NCI-H2029 (cell line): ENCODE measurements at places on chromosomes 1 and 21.

DNA sequence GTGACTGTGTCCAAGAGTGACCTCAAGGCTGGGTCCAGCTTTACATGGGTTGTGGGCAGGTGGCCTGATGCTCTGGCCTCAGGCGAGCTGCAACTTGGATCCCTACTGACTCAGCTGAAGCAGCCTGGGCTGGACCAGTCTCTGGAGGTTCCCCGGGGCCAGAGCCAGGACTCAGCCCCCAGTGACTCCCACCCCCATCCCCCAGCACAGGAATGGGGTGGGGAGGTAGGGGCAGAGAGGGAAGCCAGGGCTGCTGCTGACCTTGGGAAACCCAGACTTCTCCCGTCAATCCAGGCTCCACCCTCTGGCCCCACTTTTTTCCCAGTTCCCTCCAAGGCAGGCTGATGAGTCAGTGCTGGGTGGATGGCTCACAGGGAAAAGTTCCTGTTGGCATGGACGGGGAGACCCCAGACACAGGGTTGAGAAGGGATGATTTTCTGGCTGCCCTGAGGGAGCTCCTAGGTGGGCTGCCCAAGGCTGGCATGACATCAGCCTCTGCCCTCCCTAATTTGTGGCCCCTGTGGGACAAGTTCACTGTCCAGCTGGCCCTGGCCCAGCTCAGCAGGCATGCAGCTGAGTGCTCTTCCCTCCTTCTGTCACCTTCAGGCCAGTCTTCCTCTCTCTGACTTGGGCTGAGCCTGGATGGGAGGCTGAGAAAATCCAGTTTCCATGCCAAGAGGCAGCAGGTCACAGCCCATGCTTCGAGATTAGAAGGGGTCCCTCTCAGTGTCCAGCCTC lies 2.2 kb downstream of the ZC3H12A start:
- DNase-seq = no peak

- no peak for DNase-seq
Observed at GRCh38 chr21:40706806-40707655, 139.9 kb downstream of the DSCAM start.

- DNase-seq = no peak
Observed at GRCh38 chr1:176515310-176515709, 52.3 kb downstream of the PAPPA2 start.

DNA sequence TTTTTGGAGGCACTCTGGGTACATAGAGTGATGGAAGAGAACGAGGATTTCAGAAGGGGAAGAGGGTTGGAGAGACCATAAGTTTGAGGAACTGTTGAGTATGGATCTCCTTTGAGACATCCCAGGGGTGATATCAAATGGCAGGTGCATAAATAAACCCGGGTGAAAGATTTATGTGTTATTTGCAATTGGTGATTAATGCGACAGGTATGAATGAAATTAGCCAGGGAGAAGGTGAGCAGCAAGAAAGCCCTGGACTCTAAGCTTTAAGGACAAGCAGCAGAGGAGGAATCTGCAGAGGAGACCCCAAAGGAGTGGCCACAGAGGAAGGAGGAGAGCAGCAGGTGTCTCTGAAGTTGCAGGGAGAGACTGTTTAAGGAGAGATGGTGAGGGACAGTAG lies 8.8 kb upstream of the REN start:
- no peak for DNase-seq

DNA sequence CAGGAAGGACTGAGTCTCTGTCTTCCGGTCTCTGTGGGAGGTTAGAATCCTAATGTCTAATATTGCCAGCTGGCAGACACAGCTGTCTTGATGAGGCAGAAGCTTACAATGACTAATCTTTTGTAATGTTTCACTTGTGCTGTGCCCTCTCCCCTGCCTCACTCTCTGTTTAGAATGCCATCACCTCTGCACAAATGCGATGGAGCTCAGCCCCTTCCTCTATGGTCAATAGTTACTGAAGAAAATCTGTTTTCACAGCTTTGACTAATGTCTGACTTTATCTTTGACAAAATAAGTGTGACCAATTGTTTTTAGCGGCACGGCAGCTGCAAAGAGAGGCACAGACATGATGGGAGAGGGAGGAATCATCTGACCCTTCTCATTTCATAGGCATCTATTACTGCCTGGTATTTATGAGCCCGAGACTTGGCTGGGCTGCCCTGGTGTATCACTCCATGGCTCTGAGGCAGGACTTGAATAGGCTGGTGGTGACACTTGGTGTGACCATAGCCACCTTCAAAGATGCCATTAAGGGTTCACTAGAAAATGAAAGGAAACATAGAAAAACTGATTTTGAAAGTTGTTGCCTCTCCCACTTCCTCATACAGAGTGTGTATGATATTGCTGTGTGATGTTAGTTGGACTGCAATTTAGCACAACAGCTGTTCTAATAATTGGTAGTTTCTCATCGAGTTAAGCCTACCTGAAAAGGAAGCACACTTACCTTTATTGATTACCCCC lies 163.2 kb upstream of the NBPF11 start:
- DNase-seq = no peak

DNA sequence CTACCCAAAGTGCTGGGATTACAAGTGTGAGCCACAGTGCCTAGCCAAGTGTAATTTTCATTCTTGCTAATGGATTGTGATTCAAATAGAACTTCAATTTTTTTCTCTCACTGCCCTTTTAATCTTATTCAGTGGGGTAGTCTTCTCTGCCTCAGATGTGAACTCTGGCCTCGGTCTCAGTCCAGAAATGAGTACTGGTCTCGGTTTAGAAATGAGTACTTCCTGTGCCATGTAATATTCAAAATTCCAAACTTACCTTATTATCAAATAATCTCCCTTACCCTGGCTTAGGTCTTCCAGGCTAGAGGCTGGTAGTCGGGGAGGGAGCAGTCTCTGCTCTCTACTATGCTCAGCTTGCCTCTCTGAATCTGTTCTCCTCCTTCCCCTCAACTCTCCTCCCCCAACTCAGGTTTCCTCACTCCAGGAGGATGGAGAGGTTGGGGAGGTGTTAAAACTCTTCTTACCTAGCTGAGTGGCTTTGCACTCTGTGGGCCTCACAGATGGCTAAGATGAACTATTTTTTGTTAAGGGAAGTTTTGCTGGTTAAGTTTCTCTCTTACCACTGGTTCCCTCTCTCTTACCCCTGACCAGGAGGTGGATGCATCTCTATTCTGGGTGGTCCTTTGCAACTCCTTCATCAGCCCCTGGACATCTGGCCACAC lies 4.8 kb upstream of the SLAMF9 start:
- DNase-seq = no peak

DNA sequence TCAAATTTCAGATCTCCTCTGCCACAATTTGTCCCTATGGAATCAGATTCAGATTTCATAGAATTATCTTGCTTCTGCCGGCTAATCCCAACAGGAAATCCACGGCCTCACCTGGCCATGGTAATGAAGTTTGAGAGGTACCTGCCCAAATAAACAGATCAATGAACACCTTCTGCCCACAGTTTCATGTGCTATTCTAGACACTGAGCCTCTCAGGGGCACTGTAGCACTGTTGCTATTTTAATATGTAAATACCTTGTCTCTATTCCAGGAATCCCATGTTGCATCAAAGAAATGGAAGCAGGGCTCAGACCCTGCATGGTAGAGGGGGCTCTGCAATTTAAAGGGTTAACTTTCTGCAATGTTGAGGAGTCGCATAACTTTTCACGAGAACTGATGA lies 593.1 kb downstream of the PTBP2 start:
- peak; percentile 49 for DNase-seq

GRCh38 chr1:235057385-235058306 lies 71.0 kb downstream of the TOMM20 start:
- DNase-seq = no peak

- DNase-seq = no peak
Observed at GRCh38 chr1:244659694-244660093, 6.8 kb downstream of the DESI2 start.
